ENCODE measurements at places on chromosomes 12 and 14. TPM values are rescaled to one million over a fixed set of nuclear protein-coding genes. Genes with fewer than 3 reads are reported as not detected.

Gene OR10AD1
- not detected for total RNA-seq

Gene KRT71
- not detected for total RNA-seq

Gene SLC25A47
- total RNA-seq, result 0.25 TPM

Gene OASL
- total RNA-seq, result not detected

Gene OR6C2
- total RNA-seq, result not detected

Gene INHBE
- 8.6 TPM for total RNA-seq

Gene RFLNA
- total RNA-seq, result not detected

Gene SLC17A8
- not detected for total RNA-seq

Gene TMTC2
- 0.58 TPM for total RNA-seq

Gene CLECL1
- total RNA-seq, result not detected

Gene PRH2
- total RNA-seq, result not detected

Gene NELL2
- total RNA-seq, result 0.53 TPM

Gene KCNC2
- not detected for total RNA-seq

Gene KRT83
- total RNA-seq, result not detected

Gene PKP2
- 3.5 TPM for total RNA-seq

Gene STAB2
- not detected for total RNA-seq

Gene ALG10
- 14.7 TPM for total RNA-seq

Gene CELA1
- not detected for total RNA-seq

Gene CMKLR1
- 0.29 TPM for total RNA-seq

Gene PLEKHH1
- 5.7 TPM for total RNA-seq

Gene SCYL2
- 39.1 TPM for total RNA-seq

Gene AP5M1
- 34.4 TPM for total RNA-seq

Gene AKAP6
- 0.62 TPM for total RNA-seq

Gene SELPLG
- total RNA-seq, result 2.2 TPM

Gene KLHDC2
- total RNA-seq, result 19.3 TPM

Gene SPIC
- total RNA-seq, result not detected

Gene DEGS2
- total RNA-seq, result 2.7 TPM

Gene CCT2
- 442 TPM for total RNA-seq

Gene CLEC9A
- not detected for total RNA-seq

Gene CMA1
- total RNA-seq, result not detected

Gene TAS2R14
- 1.4 TPM for total RNA-seq

Gene GLT1D1
- 0.04 TPM for total RNA-seq

Gene PRICKLE1
- 0.58 TPM for total RNA-seq

Gene BCL2L2
- total RNA-seq, result 18.7 TPM

Gene ADCY4
- total RNA-seq, result 0.07 TPM

Gene PLEKHD1
- not detected for total RNA-seq

Gene RTN1
- not detected for total RNA-seq

Gene CBLN3
- total RNA-seq, result 0.44 TPM

Gene A2M
- total RNA-seq, result 3.0 TPM

Gene CLEC4C
- not detected for total RNA-seq

Gene ACSM4
- total RNA-seq, result not detected

Gene MRPL42
- total RNA-seq, result 153 TPM

Gene KRT77
- not detected for total RNA-seq

Gene MYF5
- total RNA-seq, result not detected
